ENCODE measurements at places on chromosomes 2 and 18.

DNA sequence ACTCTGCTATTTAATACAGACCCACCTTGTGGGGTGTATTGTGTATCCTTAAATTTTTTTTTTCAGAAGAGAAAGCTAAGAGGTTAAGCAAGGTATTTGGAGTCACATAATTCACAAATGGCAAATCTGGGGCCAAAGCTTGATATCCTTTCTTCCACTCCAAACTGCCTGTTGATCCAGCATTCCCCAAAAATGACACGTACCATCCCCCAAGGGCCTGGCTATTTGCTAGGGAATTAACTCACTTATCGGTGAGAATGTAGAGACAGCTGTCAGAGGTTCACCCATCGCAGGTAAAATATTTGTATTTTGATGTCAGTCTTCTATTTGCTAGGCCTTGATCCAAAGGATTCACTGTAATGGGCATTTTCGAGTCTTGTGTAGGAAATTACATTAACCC lies 103.6 kb upstream of the FZD7 start:
- DNase-seq, result no peak

GRCh38 chr2:74682501-74682900 lies 28.5 kb downstream of the SEMA4F start:
- DNase-seq, result no peak

- no peak for DNase-seq
Observed at GRCh38 chr2:64120928-64121327, 23.3 kb downstream of the PELI1 start.

- DNase-seq, result no peak
Observed at GRCh38 chr18:62702259-62702658, 13.1 kb upstream of the PHLPP1 start.

DNA sequence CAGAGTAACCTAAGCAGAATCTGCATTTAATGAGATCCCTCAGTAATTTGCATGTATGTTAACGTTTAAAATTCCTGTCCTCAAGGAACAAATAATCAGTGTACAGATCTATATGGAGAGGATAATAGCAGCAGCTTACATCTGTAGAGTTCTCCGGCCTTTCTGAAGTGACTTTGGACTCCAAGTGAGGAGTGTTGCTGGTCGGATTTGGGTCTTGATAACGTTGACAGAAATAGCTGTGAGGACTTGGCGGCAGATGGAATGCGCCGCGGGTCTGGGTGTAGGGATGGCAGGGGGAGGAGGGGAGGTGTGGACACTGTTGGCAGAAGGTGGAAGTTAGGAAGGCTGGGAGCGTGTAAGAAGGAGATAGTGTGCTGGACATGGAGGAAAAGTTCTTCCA lies 170.9 kb upstream of the GATA6 start:
- no peak for DNase-seq

GRCh38 chr2:181121996-181122395 lies 141.6 kb downstream of the UBE2E3 start:
- no peak for DNase-seq

Measured in fibroblast of pulmonary artery (primary cell).